KG1 (cell line): ENCODE measurements at places on chromosomes 6 and 20.

- DNase-seq, result no peak
Observed at GRCh38 chr6:37115236-37115895, 54.6 kb upstream of the PIM1 start.

- no peak for DNase-seq
Observed at GRCh38 chr20:37108676-37109075, 12.9 kb upstream of the RBL1 start.

DNA sequence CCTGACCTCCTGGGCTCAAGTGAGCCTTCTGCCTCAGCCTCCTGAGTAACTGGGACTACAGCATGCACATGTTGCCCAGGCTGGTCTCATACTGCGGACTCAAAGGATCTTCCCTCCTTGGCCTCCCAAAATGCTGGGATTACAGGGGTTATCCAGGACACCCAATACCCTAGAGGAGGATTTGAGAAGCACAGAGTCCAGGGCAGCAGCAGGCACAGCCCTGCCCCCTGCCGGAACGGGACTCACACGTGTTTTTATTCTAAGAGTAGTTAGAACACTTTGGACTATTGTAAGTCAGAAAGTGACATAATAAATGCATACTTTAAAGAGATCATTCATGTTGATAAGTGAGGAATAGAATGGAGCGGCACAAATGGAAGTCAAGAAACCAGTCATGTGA, 80.2 kb downstream of the C6orf118 start:
- no peak for DNase-seq

DNA sequence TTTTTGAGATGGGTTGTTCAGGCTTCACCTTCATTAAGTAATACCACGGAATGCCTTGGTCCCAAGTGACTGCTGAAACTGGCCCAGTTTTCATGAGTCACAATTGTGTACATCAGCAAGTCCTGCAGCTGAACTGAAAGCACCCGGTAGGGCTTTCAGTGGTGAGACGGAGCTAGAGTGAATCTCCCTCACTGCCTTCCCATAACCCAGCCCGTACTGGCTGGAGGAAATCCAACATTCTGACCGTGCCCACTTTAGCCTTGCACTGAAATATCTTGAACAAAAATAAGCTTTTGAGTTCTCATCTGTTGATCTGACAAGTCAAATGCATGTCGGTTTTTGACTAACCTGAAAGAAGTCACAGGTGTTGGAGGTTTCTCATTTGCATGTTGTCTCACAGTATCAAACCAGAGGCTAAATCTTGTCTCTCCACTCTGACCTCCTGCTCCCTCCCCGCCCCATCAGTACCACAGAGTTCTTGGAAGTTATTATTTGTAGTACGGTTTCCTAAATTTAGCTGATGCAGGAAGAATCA, 35.9 kb downstream of the DUSP22 start:
- no peak for DNase-seq

DNA sequence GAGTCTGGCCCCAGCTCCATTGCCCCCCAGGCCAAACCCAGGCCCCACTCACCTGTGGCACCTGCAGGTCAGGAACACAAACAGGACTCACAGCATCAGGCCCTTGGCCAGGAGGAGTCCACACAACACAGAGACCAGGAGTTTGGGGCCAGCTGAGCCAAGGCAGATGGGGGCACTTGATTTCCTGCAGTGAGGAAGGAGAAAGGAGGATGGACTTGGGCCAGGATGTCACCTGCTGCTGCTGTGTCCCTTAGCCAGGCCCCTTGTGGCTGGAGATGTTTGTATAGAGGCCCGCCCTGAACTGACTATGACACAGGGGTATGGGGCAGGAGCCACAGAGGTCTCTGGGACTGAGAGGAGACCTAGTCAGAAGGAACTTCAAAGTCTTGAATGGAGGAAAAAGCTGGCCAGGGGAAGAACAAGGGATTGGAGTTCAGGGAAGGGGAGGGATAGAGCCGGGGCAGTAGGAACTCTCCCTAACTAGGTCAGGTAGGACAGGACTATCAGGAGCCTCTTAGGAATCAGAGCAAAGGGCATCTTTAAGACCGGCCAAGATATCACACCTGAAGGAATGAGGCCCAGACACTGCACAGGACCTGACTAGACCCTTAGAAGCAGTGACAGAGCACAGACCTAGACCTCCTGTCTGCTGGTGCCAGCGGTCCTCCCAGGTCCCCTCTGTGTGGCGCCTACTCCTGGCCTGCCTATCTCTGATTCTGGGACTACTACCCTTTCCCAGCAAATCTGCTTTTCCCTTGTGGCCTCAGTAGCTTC, 8.8 kb upstream of the TREML2 start:
- no peak for DNase-seq

- no peak for DNase-seq
Observed at GRCh38 chr20:1993986-1994385, at the start of gene PDYN. Gene PDYN, minus strand, starts transcription at chr20:1994058. Its CDS starts 10,974 bp downstream, at chr20:1983084.

DNA sequence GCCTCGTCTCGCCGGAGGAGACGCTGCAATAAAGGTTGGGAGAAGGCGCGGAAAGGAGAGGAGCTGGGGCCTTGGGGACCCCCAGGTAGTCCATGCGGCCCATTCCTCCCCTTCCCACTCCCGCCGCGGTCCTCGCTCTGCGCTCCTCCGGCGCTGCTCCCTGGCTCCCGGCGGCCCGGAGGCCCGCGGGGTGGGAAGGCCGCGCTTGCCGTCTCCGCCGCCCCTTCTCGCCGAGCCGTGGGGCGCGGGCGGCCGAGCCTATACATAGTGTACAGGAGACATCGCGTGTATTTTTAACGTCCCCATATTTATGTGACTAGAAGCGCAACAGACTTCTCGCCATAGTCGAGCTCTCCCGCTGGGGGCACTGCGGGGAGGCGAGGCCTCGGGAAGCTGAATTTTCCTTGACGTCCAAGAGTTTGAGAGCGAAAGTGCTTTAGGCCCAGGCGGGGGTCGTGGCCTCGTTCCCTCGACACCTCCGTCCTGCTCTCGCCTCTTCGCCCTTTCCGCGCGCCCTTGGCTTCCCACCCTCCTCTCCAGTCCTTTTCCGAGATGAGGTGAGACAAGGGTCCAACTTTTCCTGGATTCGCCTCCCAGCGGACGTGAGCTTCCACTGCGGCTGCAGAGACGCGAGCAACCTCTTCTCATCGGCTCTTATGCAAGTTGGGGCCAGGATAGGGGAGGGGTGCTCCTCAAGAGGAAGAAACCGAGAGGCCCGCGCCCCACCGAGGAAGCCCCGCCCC, 29.0 kb downstream of the SLC12A5 start:
- DNase-seq, result no peak

DNA sequence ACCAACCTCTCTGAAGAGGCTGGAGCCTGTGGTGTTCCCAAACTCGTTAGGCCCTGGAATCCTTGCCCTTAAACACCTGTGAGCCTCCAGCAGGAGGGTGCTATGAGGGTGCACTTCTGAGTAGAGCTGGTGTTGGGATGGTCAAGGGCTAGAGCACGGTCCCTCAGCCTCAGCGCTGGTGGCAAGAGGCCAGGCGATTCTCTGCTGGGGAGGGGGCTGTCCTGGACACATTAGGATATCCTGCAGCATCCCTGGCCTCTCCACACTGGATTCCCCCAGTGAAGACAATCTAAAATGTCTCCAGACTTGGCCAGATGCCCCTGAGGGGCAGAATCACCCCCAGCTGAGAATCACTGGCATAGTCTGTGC, 157.8 kb downstream of the SYCP2 start:
- no peak for DNase-seq

GRCh38 chr6:15417811-15418210, 171.9 kb downstream of the JARID2 start:
- no peak for DNase-seq

- no peak for DNase-seq
Observed at GRCh38 chr20:60214901-60215815, 256.9 kb downstream of the CDH26 start.

- no peak for DNase-seq
Observed at GRCh38 chr20:20993372-20993771, 112.8 kb downstream of the LINC00237 start.

DNA sequence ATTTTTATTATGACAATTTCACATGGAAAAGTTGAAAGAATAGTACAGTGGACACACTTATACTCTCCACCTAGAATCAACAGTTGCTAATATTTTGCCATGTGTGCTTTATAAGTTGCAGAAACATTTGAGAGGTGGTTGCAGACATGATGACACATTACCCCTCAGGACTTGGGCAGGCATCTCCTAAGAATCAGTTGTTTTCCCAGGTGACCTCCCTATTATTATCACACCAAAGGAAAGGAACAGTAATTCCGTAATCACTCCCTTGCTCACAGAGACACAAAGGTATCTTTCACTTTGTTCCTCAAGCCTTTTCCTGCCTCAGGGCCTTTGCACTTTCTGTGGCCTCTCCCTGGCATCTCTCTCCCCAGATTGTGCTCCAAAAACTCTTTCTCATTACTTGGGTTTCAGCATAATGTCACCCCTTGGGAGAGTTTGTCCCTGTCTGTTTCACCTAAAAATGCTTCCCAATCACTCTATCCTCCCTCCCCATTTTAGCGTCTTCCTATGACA, 5.9 kb upstream of the SULF2 start:
- no peak for DNase-seq

DNA sequence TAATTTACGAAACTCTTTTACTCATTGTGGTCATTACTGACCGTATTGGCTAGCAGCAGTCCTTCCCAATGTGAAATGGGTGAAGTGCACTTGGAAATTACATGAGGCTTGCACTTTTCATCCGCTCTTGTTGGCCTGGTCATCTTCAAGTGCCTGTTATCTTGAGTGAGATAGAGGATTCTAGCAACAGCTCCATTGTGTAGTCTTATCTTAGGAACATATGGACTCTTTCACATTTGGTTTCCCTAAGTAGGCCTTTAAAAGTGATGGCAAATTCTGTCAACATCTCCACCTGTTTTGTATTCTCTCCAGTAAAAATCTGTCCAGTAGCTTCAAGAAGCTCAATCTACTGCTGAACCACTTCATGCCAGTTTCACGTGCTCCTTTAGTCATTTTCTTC, 114.8 kb upstream of the MARCKS start:
- DNase-seq, result no peak

DNA sequence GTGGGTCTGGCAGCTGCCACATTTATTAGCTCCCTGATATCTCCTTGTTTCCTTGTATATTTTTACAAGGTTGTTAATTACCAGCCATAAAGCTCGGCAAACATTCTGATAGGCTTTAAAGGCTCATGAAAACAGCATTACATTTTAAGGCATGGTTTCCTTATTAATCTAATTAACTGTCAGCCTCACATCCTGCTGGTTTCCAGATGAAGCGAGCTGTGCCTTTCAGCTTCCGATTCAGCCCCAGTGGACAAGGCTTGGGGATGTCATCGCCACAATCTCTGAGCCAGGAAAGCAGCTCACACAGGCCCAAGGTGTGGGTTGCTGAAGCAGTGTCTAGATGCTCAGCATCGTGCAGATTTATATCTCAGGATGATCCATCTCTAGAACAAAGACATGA, 66.0 kb upstream of the RALY start:
- no peak for DNase-seq

- DNase-seq, result no peak
Observed at GRCh38 chr6:105868823-105869460, 217.2 kb upstream of the PRDM1 start.

DNA sequence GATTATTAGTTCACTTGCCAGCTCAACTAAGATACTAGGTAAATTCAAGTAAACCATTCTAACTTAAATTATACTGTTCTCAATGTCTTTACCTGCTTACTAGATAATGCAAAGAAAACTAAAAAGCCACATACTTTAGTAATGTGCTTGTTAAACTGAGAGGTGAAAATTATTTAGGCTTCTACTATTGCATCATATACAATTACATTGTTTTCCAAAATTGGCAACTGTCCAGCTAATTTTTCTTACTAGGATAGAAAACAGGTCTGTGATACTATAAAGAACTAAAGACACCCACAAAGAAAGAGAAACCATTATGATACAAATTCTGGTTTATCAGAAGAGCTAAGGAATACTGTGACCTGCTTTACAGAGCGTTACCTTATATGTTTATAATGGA, 45.6 kb upstream of the ALDH8A1 start:
- no peak for DNase-seq

DNA sequence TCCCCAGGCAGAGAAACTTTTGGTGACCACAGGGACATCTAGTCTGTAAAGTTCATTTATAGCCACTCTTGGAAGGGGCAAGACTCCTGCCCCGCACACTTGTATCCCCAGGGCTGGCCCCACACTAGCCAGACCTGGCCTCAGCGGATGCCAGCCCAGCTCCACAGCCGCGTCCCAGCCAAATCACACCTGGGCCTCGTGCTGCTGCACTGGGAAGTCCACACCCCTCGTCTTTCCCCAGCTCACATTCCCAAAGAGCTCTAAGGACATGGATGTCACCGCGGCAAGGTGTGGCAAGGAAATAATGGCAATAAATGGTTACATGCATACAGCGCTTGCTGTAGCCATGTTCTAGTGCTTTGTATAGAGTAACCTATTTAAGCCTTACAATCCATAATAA, 8.6 kb downstream of the IP6K3 start:
- no peak for DNase-seq
